H54 (cell line): ENCODE measurements at places on chromosomes 7 and 10.

- DNase-seq, result no peak
These were observed 1.4 kb upstream of the CREB5 start for GRCh38 chr7:28410628-28411531.

DNA sequence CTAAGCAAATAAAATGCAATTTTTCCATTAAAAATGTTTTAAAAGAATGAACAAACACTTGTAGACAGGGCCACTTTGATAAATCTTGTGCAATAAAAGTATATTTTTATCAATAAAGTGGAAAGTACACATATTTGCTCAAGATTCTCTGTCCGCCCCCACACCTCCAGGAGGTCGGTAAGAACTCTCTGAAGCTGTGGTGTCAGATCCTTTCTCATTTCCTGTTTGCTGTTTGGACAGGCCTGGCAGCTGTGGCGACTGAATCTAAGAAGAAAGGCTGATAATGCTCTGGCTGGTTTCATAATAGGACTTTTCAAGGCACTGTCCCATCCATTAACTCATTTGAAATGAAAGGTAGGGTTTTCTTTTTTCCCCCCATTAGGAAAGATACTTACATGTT lies 15.3 kb upstream of the ASB4 start:
- DNase-seq, result peak; percentile 5

- no peak for DNase-seq
These were observed 31.2 kb upstream of the IKZF1 start for GRCh38 chr7:50273301-50273700.

DNA sequence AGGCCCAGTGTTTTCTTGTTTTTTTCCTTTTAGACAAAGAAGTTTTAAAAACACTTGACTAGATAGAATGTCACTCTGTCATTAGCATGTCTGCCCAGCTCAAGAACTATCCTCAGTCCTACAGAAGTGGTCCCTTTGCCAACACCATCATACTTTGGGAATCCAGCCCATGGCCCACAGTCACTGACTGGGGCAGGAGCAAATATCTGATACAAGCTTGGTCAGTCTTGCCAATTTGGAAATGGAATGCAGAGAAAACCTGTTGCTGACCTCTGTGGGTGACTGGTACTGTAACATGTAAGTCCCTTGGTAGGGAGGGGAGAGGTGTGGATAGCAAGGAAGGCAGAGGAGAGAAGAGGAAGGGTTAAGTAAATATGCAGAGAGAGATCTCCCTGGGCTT lies 47.8 kb downstream of the IPMK start:
- no peak for DNase-seq

- no peak for DNase-seq
These were observed 61.9 kb upstream of the NKX6-2 start for GRCh38 chr10:132847856-132848255.

DNA sequence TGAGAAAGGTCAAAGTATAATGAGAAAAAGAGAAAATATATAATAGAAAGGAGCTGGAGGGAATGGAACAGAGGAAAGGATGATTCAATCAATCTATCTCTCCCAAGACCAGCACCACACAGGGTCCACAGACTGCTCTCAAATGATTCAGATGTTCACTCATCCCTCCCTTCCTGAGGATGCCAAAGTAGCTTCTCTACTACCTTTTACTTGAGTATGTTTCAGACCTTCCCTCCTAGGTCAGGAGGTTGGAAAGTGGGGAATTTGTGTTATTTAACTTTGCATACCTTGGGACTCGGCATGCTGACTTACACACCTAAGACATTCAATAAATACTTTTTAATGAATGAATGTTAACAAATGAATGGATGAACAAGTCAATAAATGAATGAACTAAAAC lies 30.6 kb downstream of the CPVL start:
- DNase-seq, result no peak

DNA sequence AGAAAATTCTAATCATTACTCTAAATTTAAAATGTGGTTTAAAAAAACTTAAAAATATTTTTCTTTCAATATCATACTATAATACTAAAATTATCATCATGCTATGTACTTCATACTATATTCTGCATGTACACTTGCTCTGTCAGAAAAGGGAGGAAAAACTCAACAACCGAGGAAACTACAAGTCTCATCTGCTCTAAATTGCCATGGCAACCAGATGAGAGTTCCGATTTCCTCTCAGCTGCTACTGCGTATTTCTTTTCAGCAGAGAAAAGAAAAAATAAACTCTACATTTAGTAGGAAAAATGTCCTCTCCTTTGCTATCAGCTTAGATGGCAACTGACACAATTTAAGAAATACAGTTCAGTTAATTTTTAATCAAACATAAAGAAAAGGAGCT lies 178.9 kb downstream of the SRPK2 start:
- no peak for DNase-seq

- DNase-seq, result no peak
These were observed 58.4 kb downstream of the MAPK8 start for GRCh38 chr10:48364659-48365405.

- DNase-seq, result peak; percentile 55
These were observed 69.3 kb downstream of the ETV1 start for GRCh38 chr7:13920053-13920697.

DNA sequence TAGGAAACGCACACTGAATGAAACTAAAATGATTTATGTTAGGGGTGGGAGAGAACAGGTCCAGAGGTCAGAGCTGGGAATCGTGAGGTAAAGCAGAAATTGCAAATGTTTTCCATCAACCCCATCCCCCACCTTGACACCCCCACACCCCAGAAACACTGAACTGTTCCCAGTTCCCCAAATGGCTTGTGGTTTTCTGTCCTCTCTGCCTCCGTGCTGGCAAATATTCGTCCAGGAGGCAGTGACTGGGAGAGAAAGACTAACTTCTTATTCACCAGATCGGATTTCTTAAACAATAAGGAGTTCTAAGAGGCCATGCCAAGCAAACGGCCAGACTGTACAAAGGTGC lies 730 bp upstream of the RASSF4 start:
- DNase-seq, result no peak

DNA sequence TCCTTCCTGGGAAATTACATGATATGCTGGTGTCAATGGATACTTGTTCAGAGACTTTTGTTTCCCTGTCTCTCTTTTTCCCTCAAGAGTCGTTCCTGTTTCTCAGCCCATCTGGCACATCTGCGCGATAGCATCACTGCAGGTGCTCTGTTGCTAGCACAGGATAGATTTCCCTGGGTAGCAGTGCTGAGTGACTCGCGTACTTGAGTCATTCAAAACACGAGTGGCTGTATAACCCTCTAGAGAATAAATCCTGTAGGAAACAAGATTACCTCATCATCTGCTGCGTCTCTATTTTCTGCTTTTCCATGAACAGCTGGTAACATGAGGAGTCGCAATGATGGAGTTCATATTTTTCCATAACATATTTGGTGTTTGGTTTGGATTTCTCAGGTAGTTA lies 452.0 kb upstream of the FZD8 start:
- no peak for DNase-seq

DNA sequence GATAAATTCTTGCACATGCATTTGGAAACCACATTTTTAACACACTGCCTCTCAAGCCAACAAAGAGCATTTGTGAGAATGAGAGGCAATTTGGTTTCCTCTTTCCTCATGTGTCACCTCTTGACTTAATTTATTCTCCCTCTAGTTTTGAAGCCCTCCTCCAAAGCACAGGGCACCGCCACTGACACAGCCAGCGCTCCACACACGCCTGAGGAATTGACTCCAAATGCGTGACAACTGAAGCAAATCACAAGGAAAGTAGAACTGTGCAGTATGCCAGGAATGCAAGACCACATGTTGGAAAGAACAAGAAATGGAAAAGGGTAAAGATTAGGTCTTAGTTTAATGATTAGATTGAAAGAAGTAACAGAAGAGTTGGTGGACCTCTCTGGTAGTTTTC lies 173.3 kb downstream of the LSM5 start:
- no peak for DNase-seq
